ENCODE measurements at places on chromosomes 7 and 10.

DNA sequence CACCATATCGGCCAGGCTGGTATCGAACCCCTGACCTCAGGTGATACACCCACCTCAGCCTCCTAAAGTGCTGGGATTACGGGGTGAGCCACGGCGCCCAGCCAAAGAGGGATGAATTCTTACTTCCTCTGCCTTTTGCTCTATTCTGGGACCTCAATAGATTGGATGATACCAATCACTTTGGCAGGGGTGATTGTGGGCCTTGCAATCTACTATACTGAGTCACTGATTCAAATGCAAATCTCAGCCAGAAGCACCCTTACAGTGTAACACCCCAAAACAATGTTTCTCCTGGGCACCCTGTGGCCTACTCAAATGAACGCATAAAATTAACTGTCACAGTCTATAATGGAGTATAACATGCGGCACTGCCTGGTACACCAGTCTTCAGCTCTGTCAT, 596.7 kb upstream of the LRRTM3 start:
- DNase-seq = no peak

GRCh38 chr7:129167817-129168216, 20.6 kb upstream of the SMO start:
- no peak for DNase-seq

DNA sequence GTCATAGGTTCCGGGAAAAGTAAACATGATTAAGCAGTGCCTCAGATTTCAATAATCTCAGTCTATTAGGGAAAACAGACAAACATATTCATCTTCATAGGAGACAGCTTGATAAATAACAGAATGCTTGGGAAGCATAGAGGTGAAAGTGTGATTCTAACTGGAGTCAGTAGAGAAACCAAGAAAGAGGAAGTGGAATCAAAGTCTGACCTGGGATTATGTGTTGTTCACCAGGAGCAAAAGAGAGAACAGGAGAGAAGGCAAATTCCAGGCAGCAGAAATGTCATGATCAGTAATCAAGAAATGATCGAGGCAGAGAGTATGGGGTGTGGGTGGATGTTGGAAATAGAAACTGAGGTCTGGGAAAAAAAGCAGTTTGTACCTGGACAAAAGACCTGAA, 43.7 kb downstream of the DGKB start:
- no peak for DNase-seq

DNA sequence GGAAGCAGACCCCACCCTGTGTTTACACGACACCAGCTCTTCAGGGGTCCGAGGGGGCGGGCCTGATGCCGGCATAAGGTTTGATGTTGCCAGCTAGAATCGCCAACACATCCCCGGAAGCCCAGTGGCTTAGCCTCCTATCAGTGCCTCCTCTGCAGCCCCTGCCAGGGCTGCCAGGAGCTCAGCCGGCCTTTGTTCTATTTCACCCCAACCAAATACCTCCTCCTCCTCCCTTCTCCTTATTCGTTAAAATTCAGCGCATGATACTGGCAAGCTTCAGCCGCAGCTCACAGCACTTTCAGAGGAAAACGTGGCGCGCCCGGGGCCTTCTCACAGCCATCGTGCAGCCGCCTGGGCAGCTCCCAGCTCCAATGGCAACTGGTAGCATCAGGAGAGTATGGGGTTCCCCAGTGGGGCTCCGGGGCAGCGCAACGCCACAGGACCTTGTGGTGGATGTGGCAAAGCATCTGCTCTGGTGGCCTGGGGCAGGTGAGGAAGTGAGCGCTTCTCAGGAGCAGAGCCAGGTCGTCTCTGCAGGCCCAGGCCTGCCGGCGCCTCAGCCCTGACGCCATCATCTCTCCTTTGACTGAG, 176.4 kb upstream of the RHEB start:
- no peak for DNase-seq

GRCh38 chr7:47501406-47501805, 80.5 kb downstream of the TNS3 start:
- no peak for DNase-seq
